ENCODE measurements at places on chromosomes 2 and 18.
A peak's percentile ranks its signal among the peaks of the same experiment; 100 is the strongest.

GRCh38 chr2:47079515-47080412, 75.3 kb downstream of the STPG4 start:
- no peak for DNase-seq

DNA sequence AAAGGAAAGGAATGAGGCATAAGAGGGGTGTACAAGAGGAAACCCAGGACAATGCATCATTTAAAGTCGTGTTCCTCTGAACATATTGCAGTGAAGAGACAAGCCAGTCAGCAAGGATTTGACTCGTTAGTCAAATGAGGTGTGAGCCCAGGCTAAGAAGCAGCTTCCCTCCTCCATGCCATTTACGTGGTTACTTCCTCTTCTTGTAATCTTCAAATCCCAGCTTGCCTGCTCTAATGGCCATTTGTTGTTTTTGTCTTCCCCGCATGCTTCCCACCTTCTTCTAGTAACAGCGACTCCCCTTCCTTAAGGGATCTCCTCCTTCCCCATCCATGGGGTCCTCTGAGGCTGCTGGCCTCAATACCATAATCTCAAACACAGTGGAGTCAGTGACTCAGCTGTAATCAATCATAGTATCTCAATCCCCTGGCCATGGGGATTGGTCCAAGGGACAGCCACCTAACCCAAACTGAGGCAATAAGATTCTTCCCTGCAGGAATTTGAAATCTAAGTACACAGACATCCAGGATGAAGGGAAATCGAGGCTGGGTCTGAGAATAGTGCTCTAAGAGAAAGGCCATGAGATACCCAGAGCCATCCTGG, 37.6 kb downstream of the SLC14A1 start:
- DNase-seq = no peak

GRCh38 chr2:175854665-175855064, 147.4 kb downstream of the LNPK start:
- DNase-seq = peak; percentile 55

GRCh38 chr2:223053484-223054192, 1.6 kb downstream of the KCNE4 start:
- DNase-seq = no peak

GRCh38 chr2:168529900-168530561, 74.0 kb downstream of the CERS6 start:
- DNase-seq = no peak

DNA sequence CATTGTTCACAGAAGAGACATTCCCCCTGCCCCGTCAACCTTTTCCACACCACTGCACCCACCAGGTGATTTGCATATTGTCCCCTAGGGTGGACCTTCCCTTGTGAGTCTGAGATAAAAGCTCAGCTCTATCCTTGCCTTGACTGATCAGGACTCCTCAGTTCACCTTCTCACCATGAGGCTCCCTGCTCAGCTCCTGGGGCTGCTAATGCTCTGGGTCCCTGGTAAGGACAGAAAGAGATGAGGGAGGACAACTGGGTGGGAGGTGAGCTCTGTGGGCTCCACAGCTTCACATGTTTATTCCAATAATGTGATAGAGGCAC, 1160.1 kb downstream of the RPIA start:
- no peak for DNase-seq

DNA sequence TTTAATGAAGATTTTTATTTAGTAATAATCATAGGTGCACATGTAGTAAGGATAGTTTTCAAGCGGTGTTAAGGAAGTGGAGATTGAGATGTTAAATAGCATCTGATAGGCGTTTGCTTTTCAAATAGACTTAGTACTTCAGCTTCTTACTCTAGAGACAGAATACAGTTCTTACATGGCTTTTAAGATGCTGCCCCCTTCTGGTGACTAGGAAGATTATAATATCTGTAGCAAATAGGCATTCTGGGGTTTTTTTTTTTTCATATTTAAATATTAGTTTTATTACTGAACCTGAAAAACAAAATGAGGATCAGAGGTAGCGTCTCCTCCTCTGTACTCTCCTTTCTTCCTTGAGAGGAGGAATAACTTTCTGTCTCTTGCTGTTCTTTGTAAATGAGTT, 100.2 kb downstream of the AGAP1 start:
- DNase-seq = peak; percentile 69

All from NCI-H524 treated with DMSO at 0.1 percent for 48 hours (cell line).